Activated T-cell treated with anti-CD3 and anti-CD28 coated beads, Interleukin-2, amount 50 U/mL, for 24 hours (primary cell): ENCODE measurements at places on chromosomes 7 and 10.

GRCh38 chr7:155939350-155939749 is 127.1 kb upstream of the SHH start:
- H3K36me3 ChIP-seq: no peaks in the 10 kb centered on the region
- no peak for DNase-seq
- H3K27ac ChIP-seq: no peak overlapping the region
- H3K27me3 ChIP-seq: peaks cover 18% of the 10 kb centered on the region

- H3K27ac ChIP-seq: no peak overlapping the region
- peaks cover 5% of the 10 kb centered on the region for H3K36me3 ChIP-seq
- no peaks in the 10 kb centered on the region for H3K27me3 ChIP-seq
- H3K4me3 ChIP-seq: no peak overlapping the region
- H3K4me1 ChIP-seq: no peaks in the 10 kb centered on the region
Measured at GRCh38 chr7:144628176-144628575, 207.7 kb downstream of the TPK1 start.

DNA sequence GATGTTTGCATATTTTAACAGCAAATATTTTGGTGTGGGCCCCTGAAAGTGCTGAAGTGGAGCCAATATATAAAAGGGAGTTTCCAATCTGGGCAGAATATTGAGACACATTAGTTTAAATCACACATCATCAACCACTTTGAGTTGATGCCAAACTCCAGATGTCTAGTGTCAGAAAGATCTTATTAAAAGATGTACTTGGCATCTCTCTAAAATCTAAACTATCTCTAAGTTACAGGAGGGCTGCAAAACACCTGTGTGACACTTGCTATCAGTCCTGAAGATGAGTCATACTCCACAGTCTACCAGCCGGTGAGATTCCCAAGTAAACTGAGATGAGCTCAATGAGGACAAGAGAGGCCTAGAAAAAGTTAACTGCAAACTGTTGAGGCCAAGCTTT is 11.4 kb downstream of the JAZF1 start:
- H3K36me3 ChIP-seq: peaks cover 4% of the 10 kb centered on the region
- no peak for DNase-seq
- peaks cover 27% of the 10 kb centered on the region for H3K4me1 ChIP-seq
- no peaks in the 10 kb centered on the region for H3K27me3 ChIP-seq

- no peaks in the 10 kb centered on the region for H3K4me1 ChIP-seq
- H3K27me3 ChIP-seq: no peaks in the 10 kb centered on the region
- H3K4me3 ChIP-seq: no peak overlapping the region
Measured at GRCh38 chr10:241966-242643, 106.8 kb downstream of the ZMYND11 start.

GRCh38 chr7:16794986-16795385 is 9.8 kb downstream of the AGR2 start:
- no peak overlapping the region for H3K4me3 ChIP-seq
- no peak for DNase-seq
- no peak overlapping the region for H3K27ac ChIP-seq
- H3K4me1 ChIP-seq: peaks cover 1% of the 10 kb centered on the region
- H3K27me3 ChIP-seq: peaks cover 24% of the 10 kb centered on the region

DNA sequence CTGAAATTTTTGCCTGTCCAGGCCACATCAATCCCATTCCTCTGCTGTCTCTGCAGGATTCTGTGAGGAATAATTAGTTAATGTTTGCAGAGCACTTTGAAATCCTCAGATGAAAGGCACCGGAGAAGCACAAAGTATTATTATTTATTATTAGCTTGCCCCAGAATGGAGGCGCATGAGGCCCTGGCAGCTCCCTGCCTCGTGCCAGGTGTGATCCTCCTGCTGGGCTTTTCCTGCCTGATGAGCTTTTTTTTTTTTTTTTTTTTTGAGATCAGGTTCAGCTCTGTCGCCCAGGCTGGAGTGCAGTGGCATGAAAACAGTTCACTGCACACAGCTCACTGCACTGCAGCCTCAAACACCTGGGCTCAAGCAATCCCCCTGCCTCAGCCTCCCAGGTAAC is 65.2 kb downstream of the TCF7L2 start:
- no peak for DNase-seq
- H3K36me3 ChIP-seq: no peaks in the 10 kb centered on the region
- peaks cover 62% of the 10 kb centered on the region for H3K27me3 ChIP-seq

DNA sequence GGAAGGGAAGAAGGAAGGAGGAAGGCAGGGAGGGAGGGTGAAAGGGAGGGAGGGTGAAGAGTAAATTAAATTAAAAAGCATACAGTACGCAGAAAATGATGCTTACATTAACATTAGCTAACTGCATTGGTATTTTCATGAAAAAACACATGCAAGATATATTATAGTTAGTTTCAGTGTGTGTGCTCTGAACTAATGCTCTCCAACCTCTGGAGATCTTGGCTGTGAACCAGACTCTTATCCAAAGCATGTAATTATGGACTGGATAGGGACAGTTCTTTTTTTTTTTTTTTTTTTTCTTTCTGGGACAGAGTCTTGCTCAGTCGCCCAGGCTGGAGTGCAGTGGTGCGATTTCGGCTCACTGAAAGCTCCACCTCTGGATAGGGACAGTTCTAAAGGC is 357.0 kb downstream of the FRMD4A start:
- no peaks in the 10 kb centered on the region for H3K36me3 ChIP-seq
- peaks cover 21% of the 10 kb centered on the region for H3K27me3 ChIP-seq
- no peak overlapping the region for H3K4me3 ChIP-seq

- no peak overlapping the region for H3K27ac ChIP-seq
- peaks cover 15% of the 10 kb centered on the region for H3K27me3 ChIP-seq
- H3K4me3 ChIP-seq: no peak overlapping the region
- no peaks in the 10 kb centered on the region for H3K36me3 ChIP-seq
Measured at GRCh38 chr10:132882069-132882951, 60.1 kb downstream of the CFAP46 start.

DNA sequence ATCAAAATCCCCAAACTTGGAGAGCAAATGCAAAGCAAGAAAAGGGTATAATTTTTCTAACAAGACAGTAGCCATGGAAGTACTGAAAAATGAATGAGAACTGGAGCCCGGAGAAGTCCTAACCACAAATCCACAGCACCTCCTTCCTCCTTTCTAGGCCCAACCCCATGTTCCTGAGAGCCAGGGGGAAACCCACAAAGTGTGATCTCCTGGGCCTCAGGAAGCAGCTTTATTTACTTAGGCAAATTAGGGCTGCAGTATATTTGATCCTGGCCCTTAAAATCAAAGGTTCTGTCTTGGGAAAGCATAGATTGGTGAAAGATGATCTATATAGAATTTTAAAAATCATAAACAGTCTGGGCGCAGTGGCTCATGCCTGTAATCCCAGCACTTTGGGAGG is 103.0 kb downstream of the DOCK4 start:
- no peak overlapping the region for H3K27ac ChIP-seq
- no peak for DNase-seq
- no peak overlapping the region for H3K4me3 ChIP-seq
- no peaks in the 10 kb centered on the region for H3K4me1 ChIP-seq
- H3K27me3 ChIP-seq: peaks cover 3% of the 10 kb centered on the region
